ENCODE measurements at places on chromosomes 5 and 9. TPM values are rescaled to one million over a fixed set of nuclear protein-coding genes. Genes with fewer than 3 reads are reported as not detected.

DNA sequence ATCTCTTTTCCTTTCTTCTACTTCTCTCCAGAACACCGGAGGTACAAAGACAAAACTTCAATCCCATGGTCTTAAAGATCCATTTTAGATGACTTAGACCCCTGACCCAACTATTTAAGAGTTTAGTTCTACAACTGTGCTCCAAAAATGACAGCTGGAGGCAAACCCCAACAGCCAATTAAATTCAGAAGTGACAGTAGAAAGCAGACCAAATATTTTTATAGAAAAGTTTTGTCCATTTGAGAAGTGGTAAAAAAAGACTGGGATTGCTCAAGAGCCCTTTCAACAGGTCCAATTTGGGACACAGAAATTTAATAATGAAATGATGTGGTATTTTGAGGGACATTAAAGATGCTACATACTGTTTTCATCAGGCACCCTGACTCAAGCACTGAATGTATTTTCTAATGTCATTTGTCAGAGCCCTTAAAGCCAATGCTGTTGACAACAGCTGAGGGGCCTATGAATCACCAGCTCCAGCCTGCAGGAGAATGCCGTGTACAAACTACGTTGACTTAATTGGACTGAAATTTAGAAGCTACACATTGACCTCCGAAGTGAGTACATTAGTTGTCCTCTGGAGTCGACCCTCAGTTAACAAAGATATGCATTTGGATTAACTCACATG is 147.5 kb upstream of the PIK3R1 start:
- no peak overlapping the region for H3K27ac ChIP-seq
- DNase-seq: no peak
- no peaks in the 10 kb centered on the region for H3K27me3 ChIP-seq
- no peaks in the 10 kb centered on the region for H3K4me1 ChIP-seq
- no peak overlapping the region for H3K4me3 ChIP-seq

- H3K27ac ChIP-seq: peak overlapping the region; percentile 86
- peaks cover 41% of the 10 kb centered on the region for H3K4me1 ChIP-seq
- H3K27me3 ChIP-seq: no peaks in the 10 kb centered on the region
- H3K36me3 ChIP-seq: peaks cover 6% of the 10 kb centered on the region
- DNase-seq: no peak
- no peak overlapping the region for H3K4me3 ChIP-seq
Observed at GRCh38 chr5:176540476-176540899, 3.3 kb upstream of the RNF44 start.

DNA sequence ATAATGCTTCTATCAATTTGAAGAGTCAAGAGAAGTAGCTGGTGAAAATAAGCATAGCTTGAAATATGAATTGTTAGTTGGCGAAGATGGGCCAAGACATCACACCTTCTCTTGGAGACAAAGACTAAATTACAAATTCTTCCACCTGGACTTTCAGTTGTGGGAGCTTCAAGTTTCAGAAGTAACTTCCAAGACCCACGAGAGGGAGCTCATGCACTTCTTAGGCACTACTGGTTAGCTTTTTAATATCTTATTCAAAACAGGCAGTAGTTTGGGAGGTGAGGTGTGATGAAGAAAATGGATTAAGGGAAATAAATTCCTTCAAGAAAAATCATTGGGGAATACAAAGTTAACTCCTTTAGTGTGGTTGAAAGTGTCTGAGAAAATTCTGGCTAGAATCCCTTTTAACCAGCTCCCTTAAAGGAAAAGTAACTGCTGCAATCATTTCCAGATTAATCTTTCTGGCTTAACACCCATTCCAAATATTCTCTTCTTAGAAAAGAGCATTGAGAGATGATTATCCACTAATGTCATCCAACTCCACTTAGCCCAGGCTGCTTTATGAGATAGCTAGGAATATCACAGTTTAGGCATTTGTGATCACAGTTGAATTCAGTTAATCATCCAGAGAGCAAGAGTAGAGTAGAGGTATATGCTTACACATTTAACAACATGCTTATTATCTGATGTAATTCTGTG is 139.5 kb upstream of the DMRTA1 start:
- no peak for DNase-seq
- no peak overlapping the region for H3K27ac ChIP-seq
- no peaks in the 10 kb centered on the region for H3K27me3 ChIP-seq
- no peak overlapping the region for H3K4me3 ChIP-seq
- no peaks in the 10 kb centered on the region for H3K36me3 ChIP-seq

- H3K27ac ChIP-seq: no peak overlapping the region
- DNase-seq: no peak
- no peaks in the 10 kb centered on the region for H3K36me3 ChIP-seq
- H3K27me3 ChIP-seq: no peaks in the 10 kb centered on the region
Observed at GRCh38 chr9:127913682-127914081, 3.2 kb downstream of the ST6GALNAC4 start.

- H3K27me3 ChIP-seq: no peaks in the 10 kb centered on the region
- peak overlapping the region; percentile 51 for H3K4me3 ChIP-seq
- no peaks in the 10 kb centered on the region for H3K36me3 ChIP-seq
- no peaks in the 10 kb centered on the region for H3K4me1 ChIP-seq
- H3K27ac ChIP-seq: no peak overlapping the region
Observed at GRCh38 chr9:121699571-121700164, 48.2 kb downstream of the DAB2IP start.

DNA sequence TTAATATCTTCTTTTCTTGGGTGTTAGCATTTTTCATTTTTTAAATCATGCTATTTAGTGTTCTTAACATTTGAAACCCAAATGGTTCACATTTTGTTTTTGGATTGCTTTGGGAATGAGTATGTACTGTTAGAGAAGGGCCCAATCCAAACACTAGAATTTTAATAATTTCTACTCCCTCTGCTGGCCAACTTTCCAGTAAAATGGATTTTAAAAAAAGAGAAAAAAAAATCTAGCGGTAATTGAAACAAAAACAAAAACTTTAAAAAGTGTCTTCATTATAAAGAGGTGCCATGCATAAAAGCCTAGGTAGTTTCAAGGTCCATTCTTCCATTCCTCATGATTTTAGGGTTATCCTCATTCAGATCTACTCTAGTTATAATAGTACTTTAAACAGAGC is 32.1 kb upstream of the RICTOR start:
- no peak for DNase-seq
- no peak overlapping the region for H3K27ac ChIP-seq
- no peaks in the 10 kb centered on the region for H3K27me3 ChIP-seq

- H3K4me3 ChIP-seq: no peak overlapping the region
- no peaks in the 10 kb centered on the region for H3K27me3 ChIP-seq
- H3K4me1 ChIP-seq: no peaks in the 10 kb centered on the region
Observed at GRCh38 chr5:140075371-140075770, 32.3 kb upstream of the NRG2 start.

- H3K27me3 ChIP-seq: no peaks in the 10 kb centered on the region
- no peak overlapping the region for H3K27ac ChIP-seq
- H3K4me1 ChIP-seq: peaks cover 36% of the 10 kb centered on the region
- no peak overlapping the region for H3K4me3 ChIP-seq
- DNase-seq: no peak
- H3K36me3 ChIP-seq: no peaks in the 10 kb centered on the region
Observed at GRCh38 chr5:150322202-150322601, 19.5 kb upstream of the ARSI start.

- H3K27me3 ChIP-seq: no peaks in the 10 kb centered on the region
- peaks cover 11% of the 10 kb centered on the region for H3K4me1 ChIP-seq
- peak overlapping the region; percentile 95 for H3K4me3 ChIP-seq
- DNase-seq: no peak
- H3K36me3 ChIP-seq: peaks cover 3% of the 10 kb centered on the region
Observed at GRCh38 chr5:138755084-138755748, 2.0 kb downstream of the CTNNA1 start.

DNA sequence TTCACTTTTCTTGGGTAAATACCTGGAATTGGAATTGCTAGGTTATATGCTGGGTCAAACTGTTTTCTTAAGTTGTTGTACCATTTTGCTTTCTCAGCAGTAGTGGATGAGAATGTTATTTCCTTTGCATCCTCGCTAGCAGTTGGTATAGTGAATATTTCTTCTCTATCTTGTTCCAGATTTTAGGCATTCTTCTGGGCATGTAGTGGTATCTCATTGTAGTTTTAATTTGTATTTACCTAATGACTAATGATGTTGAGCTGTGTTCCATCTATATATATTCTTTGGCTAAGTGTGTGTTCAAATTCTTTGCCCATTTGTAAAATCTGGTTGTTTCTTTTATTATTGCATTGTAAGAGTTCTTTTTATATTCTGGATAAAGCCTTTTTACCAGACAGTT is 333.3 kb downstream of the MAT2B start:
- H3K27ac ChIP-seq: no peak overlapping the region
- H3K4me3 ChIP-seq: no peak overlapping the region
- H3K27me3 ChIP-seq: no peaks in the 10 kb centered on the region
- no peak for DNase-seq

DNA sequence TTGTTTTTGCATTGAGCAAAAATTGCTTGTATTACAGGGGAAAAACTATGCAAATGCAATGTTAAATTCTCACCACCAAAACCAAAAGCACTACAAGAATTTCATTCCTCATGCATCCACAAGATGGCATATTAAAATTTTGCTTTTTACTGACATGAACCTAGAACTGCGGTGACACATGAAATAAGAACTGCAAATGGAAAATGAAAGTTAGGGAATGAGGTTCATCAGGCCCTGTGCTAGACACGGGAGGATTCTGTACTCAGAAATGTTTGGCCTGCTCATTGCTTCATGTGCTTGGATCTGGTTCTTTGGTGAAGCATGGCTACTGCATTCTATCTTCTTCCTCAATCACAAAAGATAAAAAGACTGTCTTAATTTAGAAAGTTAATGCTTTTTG is 9.1 kb upstream of the RFK start:
- DNase-seq: no peak
- H3K36me3 ChIP-seq: no peaks in the 10 kb centered on the region
- H3K4me3 ChIP-seq: no peak overlapping the region
- no peaks in the 10 kb centered on the region for H3K27me3 ChIP-seq

CBY3 gene
- total RNA-seq: 0.39 TPM

GRCh38 chr9:118618084-118618483 is 751.2 kb downstream of the BRINP1 start:
- H3K27ac ChIP-seq: no peak overlapping the region
- H3K4me3 ChIP-seq: no peak overlapping the region
- no peaks in the 10 kb centered on the region for H3K36me3 ChIP-seq
- no peak for DNase-seq
- no peaks in the 10 kb centered on the region for H3K27me3 ChIP-seq

GFI1B gene
- 0.08 TPM for total RNA-seq

DNA sequence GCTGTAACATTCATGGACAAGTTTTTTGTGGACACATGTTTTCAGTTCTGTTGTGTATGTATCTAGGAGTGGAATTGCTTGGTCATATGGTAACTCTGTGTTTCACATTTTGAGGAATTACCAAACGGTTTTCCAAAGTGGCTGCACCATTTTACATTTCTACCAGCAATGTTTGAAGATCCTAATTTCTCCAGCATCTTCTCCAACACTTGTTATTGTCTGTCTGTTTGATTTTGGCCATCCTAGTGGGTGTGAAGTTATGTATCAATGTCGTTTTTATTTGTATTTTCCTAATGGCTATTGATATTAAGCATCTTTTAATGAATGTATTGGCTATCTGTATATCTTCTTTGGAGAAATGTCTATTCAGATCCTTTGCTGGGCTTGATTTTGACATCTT is 6.9 kb downstream of the TMEFF1 start:
- H3K27ac ChIP-seq: no peak overlapping the region
- no peaks in the 10 kb centered on the region for H3K36me3 ChIP-seq
- no peak overlapping the region for H3K4me3 ChIP-seq
- H3K27me3 ChIP-seq: no peaks in the 10 kb centered on the region
- no peaks in the 10 kb centered on the region for H3K4me1 ChIP-seq

GRCh38 chr9:106419829-106420228 is 443.1 kb upstream of the ZNF462 start:
- no peak for DNase-seq
- H3K4me1 ChIP-seq: no peaks in the 10 kb centered on the region
- no peaks in the 10 kb centered on the region for H3K36me3 ChIP-seq
- no peak overlapping the region for H3K27ac ChIP-seq
- no peak overlapping the region for H3K4me3 ChIP-seq

GRCh38 chr5:82730913-82731312 is 346.3 kb downstream of the TMEM167A start:
- no peaks in the 10 kb centered on the region for H3K4me1 ChIP-seq
- H3K27ac ChIP-seq: no peak overlapping the region
- H3K4me3 ChIP-seq: no peak overlapping the region
- DNase-seq: no peak

PITX1 gene
- 41.5 TPM for total RNA-seq

KIF2A gene
- 58.9 TPM for total RNA-seq

All from Panc1 (cell line).